IPS DF 19.7 (cell line): ENCODE measurements at places on chromosomes 2 and 18.
A peak's percentile ranks its signal among the peaks of the same experiment; 100 is the strongest.

DNA sequence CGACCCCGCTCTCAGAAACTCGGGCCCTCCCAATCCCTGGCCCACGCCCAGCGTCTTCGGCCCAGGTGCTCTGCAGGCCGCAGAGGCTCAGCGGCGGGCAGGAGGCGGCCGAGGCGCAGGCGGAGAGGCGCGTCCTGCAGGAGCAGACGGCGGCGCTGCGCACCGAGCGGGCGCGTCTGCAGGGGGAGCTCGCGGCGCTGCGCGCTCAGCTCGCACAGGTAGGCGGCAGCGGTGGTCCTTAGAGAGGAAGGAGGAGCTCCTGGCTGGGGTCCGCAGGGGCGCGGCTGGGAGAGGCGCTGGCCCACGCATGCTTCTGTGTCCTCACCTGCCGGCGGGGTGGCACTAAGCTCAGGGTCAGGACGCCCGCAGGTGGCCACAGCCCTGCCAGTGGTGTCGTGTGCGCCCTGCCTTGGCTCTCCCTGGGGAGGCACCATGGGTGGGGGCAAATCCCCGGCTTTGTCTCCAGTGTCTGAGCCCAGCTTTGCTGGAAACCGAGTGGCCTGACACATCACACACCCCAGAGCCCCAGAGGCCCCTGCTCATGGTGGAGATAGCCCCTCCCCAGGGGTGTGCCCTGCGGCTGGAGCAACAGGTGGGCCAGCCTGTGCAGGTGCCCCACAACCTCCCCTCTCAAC, 14.9 kb upstream of the SNED1 start:
- peak; percentile 45 for DNase-seq

DNA sequence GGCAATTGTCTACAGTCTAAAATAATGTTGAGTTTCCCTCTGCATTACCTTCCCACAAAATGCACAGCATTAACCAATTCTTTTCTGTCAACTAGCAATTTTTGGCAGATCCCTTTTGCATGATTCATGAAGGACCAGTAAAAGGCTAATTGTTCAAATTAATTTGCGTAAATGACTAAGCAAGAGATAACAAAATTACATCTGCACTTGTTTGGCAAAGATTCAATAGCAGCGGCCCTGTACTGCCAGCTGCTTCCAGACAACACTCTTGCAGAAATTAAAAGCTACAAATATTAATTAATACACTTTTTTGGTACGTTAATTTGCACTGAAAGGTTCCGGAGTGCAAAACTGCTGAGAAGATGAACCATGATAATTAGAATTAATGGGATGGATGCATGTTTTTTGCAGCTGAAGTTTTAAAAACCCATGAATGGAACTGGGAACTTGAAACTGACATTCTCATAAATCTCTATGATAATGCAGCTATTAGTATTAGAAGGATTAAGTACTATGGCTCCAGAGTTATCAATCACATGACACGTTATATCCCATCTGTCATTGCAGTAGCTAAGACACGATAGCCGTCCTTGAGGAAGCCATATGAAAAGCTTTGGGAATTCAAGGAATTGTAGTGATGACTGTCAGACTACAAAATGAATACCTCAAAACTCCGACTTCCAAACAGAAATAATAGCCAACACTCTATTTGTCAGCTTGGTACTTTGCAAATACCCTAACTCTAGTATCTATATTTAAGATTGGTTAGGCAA, 1268.3 kb upstream of the ACVR2A start:
- no peak for DNase-seq

GRCh38 chr2:45681675-45682074, 30.2 kb downstream of the PRKCE start:
- DNase-seq, result no peak

- DNase-seq, result no peak
Measured at GRCh38 chr2:64586054-64586453, 61.9 kb downstream of the AFTPH start.

DNA sequence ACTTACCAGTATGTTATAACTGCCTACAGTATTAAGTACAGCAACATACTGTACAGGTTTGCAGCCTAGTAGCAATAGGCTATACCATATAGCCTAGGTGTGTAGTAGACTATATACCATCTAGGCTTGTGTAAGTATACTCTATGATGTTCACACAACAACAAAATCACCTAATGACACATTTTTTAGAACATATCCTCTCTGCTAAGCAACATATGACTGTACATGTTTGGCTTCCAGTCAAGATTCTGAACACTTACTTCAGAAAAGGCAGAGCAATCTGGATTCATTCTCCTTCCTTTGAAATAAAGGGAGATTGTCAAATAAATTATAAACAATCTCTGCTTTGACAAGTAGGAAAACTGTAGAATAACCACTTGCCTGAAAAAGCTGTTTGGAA, 81.8 kb downstream of the EXOC6B start:
- no peak for DNase-seq

DNA sequence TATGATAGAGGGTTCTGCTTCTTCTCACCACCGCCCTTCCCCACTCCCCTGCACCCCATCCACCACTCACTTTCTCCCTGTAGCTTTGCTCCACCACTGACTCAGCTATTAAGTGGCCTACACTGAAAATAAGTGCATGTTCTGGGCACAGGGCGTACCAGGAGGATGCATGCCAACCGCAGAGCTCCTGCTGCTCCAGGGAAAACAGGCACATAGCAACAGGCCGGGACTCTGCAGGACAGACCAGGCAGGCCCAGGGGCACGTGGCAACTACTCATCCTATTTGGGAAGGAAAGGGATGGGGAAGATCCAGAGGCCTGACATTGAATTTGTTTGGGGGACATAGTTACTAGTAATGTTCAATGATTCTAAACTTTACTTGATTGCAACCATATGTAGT, 28.4 kb downstream of the ARL4C start:
- DNase-seq, result no peak

- no peak for DNase-seq
Measured at GRCh38 chr2:100352521-100352920, 30.2 kb upstream of the LONRF2 start.

GRCh38 chr18:45521777-45522176, 93.5 kb upstream of the SLC14A2 start:
- no peak for DNase-seq

DNA sequence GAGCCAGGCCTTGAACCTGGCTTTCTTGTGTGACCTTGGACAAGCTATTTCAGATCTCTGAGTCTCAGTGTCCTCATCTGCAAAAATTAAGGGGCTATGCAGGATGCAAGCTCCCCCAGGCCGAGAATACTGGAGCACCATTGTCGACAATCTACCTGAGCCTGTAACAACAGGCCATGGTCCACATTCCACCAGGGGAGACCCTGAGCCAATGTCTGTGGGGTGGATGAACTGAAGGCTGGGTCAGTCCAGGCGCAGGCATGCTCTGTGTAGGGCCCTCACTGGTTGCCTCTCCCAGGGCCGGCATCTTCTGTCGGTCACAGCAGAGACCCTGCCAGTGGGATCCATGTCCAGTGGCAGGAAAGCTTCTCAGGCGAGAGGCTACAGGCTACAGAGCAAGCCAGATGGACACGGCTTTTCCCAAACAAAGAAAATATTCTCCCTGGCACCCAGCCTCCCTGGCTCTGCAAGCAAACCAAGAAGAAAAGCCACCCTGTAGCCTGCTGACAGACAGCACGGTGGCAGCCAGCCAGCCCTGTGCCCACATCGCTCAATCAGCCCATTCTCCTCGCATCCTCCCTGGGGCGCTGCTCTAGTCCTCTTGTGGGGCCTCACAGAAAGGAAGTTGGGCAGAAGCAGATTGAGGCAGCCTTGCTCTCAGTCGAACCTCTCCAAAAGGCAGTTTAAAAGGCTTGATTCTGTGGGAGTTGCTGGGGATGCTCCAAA, 48.7 kb upstream of the FZD7 start:
- DNase-seq, result no peak

DNA sequence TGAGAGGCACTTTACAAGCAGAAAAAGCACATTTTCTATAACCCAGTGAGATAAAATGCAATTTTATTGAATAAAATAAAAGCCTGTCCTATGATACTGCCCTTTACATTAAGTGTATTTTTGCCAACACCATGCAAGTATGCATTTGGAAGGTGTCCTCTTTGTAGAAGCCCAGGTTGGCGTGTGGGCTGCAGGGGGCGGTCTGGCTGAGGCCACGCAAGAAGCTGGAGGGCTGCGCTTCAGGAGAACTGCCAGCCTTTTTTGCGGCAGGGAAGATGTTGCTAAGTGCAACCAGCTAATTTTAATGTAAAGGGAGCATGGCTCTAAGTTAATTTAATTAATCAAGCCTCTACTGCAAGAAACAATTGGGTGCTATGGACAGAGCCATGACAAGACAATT, 562.8 kb upstream of the SALL3 start:
- DNase-seq, result no peak

DNA sequence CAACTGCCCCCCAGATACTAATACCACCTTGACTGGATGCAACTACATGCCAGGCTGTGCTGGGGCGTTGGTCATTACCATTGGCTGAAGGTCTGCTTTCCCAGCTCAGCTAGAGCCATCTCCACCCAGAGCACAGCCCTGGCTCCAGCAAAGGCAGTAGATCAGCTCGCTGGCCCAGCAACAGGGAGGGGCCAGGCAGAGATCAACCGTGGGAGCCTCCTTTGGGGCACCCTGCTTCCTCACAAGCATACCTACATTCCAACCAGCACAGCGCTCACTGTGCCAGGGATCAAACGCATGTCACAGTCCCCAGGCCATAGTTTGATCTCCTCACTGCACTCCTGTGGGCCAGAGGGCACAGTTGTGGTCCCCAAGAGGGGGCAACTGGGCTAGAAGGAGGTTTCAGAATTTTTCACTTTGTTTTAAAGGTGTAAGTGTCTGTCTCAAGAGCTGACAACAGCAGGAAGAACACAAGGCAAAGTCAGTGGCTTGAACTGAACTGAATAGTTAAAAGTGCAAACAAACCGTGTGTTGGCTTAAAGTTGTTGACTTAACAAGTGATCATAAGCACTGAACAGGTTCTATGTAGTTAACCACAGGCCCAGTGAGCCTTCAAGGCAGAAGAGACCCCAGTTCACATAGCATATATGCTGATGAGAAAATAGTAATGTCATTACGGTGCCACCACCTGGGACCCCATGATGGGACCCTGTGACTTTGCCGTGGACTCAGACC, 70.1 kb upstream of the BZW1 start:
- DNase-seq, result no peak

DNA sequence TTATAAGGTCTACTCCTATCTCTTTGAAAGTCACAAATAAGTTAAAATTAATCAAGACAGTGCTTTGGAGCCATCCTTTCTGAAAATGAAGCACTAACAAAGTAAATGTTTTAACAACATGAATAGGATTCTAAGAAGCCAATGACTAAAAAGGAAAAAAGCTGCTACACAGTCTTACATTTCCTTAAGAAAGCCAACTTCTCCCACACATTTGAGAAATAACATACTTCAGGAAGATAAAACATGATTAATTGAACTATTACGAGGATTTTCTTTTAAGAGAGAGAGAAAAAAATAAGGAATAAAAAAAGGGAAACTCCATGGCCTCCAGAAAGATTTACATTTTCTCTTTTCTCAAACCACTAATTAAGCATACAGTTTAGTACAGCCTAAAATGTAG, 113.1 kb downstream of the GCA start:
- DNase-seq, result no peak

GRCh38 chr2:239454507-239454906, 53.7 kb upstream of the HDAC4 start:
- no peak for DNase-seq

- DNase-seq, result no peak
Measured at GRCh38 chr2:230721712-230722111, 9.1 kb downstream of the CAB39 start.

DNA sequence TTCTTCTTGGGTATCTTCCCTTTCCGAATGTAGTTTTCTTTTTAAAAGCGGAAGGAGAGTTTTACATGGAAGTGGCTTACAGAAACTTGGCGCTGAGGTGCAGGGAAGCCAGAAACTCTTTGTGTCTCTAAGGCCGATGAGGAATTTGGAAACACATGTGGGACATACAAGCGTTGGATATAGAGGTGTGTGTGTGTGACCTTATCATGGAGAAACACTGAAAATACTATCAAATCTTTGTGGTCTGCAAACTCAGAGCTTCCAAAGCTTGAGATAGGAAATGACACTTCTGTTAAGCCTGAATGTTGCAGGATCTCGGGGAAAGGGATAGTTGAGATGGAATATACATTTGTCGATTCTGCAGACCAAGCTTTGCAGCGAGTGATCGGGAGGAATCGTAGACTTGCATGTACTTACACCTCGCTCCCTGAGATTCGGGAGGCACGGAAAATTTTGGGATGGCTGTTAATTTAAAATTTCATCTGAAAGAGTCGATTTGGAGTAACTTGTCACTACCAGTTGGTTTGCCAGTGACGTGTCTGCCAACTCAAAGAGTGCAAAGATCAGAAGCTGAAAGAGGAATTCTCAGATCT, 1.0 kb downstream of the NAB1 start:
- DNase-seq, result no peak

- DNase-seq, result no peak
Measured at GRCh38 chr2:168375195-168375798, 80.8 kb upstream of the CERS6 start.

DNA sequence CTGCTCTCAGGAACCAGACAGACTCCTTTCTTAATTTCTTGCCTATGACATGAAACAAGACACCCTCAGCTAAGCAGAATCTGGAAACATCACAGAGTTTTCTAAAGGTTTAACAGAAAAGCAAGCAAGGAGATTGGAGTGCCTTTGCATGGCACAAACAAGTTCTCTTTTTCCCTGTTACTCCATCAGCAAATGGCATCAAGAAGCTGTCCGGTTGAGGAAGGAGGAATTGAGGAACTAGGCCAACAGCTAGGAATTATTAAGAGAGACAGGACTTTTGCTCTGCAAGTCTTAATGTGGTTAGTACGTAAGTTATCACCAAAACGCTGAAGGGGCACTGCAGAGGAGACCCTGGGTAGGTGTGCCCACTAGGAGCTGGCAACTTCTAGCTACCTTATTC, 53.2 kb downstream of the NEB start:
- DNase-seq, result no peak

DNA sequence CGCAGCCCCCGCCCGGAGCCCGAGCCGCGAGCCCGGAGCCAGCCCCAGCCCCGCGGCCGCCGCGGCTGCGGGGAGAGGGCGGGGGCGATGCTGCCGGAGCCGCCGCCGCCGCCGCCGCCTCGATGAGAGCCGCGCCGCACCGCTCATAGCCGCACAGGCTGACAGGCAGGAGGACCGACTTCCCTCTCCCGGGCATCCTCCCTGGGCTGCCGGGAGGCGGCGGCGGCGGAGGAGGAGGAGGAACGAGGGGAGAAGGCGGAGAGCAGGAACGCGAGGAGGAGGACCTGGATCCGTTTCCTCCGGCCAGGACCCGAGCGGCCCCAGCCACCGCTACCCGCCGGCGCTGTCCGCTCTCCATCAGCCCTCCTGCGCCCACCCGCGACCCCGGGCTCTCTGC, 370 bp downstream of the KLHL29 start:
- DNase-seq, result no peak

- no peak for DNase-seq
Measured at GRCh38 chr18:3604498-3605408, 154.8 kb downstream of the TGIF1 start.

- no peak for DNase-seq
Measured at GRCh38 chr2:11568436-11568835, 34.6 kb downstream of the GREB1 start.

GRCh38 chr2:180029575-180029974, 22.5 kb upstream of the CWC22 start:
- no peak for DNase-seq
